Testis (tissue), 5 donors: ENCODE measurements at places on chromosomes 7 and 10. TPM values are rescaled to one million over a fixed set of nuclear protein-coding genes. Genes with fewer than 3 reads are reported as not detected.
A peak's percentile ranks its signal among the peaks of the same experiment; 100 is the strongest.

The ADAM12 gene
- total RNA-seq = 9.2 TPM

- DNase-seq = no peak
Measured at GRCh38 chr7:112866424-112866823, 76.2 kb upstream of the TMEM168 start.

DNA sequence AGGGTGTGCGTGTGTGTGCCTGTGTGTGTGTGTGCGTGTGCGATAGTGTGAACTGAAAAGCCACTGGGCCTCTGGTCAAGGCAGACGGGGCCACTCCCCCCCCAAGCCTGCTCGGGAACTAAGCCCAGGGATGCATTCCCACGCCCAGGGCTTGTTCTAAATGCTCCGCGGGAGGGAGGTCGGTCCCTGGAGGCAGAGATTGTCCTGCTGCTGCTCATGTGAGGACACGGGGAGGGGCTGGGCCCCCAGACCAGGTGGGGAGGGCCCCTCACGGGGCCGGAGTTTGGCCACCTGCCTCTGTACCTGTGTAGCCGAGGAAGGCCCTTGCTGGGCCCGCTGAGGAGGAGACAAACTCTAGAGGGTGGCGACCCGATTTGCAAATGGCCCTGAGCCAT lies 93.9 kb downstream of the PDGFA start:
- peak; percentile 58 for DNase-seq

DNA sequence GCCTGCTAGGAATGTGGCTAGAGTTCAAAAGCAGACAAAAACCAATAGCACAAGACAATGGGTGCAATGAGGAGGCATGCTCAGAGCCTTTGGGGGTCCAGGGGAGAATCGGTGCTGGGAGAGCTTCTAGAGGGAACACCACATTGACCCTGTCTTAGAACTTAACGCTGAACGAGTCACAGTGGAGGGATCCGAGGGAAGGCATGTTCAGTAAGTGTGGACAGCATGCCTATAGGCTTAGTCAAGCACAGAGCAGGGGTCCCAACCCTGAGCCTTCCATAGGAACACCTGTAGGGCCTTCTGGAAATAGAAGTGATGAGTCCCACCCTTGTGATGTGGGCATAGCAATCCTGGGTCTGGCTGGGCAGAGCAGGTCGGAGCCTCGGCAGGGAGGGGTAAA lies 148.7 kb downstream of the PKD1L1 start:
- DNase-seq = no peak

- no peak for DNase-seq
Measured at GRCh38 chr10:69646185-69647060, 16.4 kb downstream of the FAM241B start.

The AGAP4 gene
- 42.9 TPM for total RNA-seq

GRCh38 chr10:69465457-69466157 lies 14.3 kb downstream of the TSPAN15 start:
- no peak for DNase-seq

DNA sequence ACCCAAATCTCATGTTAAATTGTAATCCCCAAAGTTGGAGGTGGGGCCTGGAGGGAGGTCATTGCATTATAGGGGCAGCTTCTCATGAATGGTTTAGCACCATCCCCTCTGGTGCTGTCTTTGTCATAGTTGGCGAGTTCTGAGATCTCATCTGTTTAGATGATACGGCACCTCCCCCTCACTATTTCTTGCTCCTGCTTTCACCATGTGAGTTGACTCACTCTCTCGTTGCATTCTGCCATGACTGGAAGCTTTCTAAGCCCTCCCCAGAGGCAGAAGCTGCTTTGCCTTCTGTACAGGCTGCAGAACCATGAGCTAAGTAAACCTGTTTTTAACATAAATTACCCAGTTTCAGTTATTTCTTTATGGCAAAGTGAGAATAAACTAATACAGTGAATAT lies 18.9 kb upstream of the ZNF138 start:
- DNase-seq = no peak

The KNDC1 gene
- total RNA-seq = 13.3 TPM

GRCh38 chr7:100472121-100472851 lies 6.7 kb downstream of the TSC22D4 start:
- DNase-seq = no peak

GRCh38 chr7:94421681-94422080 lies 27.0 kb downstream of the COL1A2 start:
- DNase-seq = no peak

- DNase-seq = no peak
Measured at GRCh38 chr7:112504093-112504695, 23.4 kb downstream of the LSMEM1 start.

The SRRT gene
- 255 TPM for total RNA-seq

DNA sequence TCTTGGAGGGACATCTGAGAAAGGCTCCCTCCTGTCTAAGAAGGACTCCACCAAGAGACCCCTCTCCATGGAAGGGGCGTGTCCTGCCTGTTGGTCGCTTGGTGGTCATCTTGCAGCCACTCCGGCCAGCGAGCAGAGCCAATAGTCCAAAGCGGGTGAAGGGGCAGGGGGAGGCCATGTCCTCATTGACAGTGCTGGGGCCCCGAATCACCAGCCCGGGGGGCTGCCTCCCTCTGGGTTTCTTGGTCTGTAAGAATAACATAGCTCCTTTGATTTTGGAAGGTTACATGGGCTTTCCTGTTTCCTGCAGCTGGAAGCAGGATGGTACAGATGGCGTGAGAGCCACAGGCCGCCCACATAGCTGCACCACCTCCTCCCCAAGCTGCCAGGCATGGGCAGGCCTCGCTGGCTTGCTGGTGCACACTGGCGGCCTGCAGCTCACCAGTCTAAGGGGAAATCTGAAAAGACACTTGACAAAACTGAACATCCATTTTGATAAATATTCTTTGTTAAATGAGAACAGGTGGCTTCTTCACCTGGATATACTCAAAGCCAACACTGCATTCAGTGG lies 105.8 kb downstream of the ARHGAP22 start:
- DNase-seq = no peak

- DNase-seq = no peak
Measured at GRCh38 chr10:108375691-108376090, 1211.2 kb upstream of the SORCS1 start.

- no peak for DNase-seq
Measured at GRCh38 chr10:30542895-30543288, 86.7 kb downstream of the LYZL2 start.

DNA sequence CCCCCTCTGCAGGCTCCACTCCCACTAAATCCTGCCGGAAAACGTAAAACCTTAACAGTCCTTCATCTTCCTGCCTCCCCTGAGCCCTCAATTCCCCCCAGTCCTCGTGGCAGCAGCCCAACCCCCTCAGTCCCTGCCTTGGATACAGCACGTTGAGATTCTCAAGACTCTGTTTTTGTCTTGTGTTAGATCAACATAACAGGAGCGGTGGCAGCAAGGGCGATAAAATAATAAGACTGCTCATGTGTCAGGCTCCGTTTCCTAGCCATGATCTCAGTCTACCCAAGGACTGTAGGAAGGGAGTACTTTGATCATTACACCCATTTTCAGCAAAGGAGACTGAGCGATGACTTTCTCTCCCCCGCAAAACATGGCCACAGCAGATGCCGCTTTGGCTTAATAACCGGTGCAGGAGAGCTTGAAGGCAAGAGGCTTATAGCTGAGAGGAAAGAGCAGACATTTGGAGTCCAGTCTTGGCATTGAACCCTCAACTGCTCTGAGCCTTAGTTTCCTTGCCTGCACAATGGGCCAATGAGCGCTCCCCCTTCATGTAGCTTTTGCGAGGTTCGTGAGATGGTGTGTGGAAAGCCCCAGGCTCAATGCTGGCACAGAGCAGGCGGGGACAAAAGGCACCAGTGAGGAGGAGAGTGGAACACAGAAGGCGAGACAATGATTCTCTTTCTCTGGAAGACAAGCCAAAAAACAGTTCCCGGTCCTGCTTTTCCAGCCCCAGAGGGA lies 42.1 kb upstream of the PCBD1 start:
- no peak for DNase-seq

The ITGA8 gene
- total RNA-seq = 0.68 TPM

The SPDYE16 gene
- 1.3 TPM for total RNA-seq

GRCh38 chr10:75437693-75438092 lies 6.3 kb downstream of the LRMDA start:
- DNase-seq = no peak

DNA sequence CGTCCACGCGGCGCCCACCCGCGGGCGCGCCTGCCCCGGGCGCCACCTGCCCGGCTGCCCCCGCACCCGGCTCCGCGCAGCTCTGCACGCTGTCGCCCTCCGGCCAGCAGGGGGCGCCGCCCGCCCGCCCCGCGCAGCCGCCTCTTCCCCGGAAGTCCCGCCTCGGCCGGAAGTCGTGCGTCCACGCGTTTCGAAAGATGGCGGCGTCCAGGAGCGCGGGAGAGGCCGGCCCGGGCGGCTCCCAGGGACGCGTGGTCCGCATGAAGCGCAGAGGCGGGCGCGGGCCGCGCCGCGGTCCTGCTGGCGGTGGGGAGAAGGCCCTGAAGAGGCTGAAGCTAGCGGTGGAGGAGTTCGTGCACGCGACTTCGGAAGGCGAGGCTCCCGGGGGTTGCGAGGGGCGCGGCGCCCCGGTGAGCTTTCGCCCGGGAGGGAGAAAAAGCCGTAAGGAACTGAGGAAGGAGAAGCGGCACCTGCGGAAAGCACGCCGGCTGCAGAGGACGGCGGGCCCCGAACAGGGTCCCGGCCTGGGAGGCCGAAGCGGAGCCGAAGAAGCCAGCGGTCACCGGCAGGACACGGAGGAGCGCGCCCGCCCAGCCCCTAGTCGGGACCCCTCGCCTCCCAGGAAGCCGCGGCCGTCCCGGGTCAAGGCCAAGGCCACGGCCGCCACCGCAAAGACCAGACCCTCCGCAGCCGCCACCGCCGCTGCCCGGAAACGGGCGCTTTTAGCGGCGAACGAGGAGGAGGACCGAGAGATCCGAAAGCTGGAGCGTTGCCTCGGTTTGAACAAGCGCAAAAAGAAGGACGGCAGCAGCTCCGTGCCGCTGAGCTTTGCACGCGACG lies at the start of gene NOM1:
Gene NOM1, plus strand, starts transcription at position 172 of the 840 bp plus-strand sequence. Its CDS starts 26 bp downstream, at position 198.
- DNase-seq = peak; percentile 90
